ENCODE measurements at places on chromosomes 2 and 18.

- DNase-seq, result no peak
Measured at GRCh38 chr2:116917196-116917595, 897.3 kb upstream of the DDX18 start.

GRCh38 chr2:54642677-54643430 is 80.6 kb upstream of the EML6 start:
- DNase-seq, result no peak

GRCh38 chr2:164655750-164656149 is 34.5 kb upstream of the GRB14 start:
- no peak for DNase-seq

DNA sequence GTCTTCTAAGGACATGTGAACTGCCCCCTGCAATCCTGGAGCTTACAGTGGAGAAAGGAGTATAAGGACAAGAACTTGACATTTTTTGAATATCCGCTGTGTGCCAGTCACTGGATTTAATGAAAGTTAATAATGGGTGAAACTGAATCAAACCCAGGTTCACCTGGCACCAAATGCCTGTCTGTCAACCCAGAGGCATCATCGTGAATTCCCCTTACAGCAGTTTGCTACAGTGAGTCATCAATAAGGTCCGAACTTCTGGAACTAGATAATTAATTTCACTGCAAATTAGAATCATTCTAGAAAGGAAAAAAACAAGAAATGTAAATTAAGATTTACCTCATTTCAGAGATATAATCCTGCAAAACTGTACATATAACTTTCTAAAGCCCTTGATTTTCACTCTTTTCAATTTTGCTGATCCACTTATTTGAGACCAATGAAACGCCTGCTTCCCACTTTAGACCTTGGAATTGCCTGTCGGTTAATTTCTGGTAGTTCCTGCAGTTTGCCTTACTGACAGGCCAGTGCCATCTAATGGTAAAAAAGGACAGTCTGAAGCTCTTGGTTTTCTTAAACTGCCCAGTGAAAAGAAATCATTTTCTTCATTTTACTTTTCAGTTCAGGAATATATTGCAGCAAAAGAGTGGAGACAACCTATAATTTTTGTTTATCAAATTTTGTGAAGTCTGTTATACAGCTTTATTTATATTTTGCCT is 8.2 kb downstream of the DSG2 start:
- DNase-seq, result no peak

DNA sequence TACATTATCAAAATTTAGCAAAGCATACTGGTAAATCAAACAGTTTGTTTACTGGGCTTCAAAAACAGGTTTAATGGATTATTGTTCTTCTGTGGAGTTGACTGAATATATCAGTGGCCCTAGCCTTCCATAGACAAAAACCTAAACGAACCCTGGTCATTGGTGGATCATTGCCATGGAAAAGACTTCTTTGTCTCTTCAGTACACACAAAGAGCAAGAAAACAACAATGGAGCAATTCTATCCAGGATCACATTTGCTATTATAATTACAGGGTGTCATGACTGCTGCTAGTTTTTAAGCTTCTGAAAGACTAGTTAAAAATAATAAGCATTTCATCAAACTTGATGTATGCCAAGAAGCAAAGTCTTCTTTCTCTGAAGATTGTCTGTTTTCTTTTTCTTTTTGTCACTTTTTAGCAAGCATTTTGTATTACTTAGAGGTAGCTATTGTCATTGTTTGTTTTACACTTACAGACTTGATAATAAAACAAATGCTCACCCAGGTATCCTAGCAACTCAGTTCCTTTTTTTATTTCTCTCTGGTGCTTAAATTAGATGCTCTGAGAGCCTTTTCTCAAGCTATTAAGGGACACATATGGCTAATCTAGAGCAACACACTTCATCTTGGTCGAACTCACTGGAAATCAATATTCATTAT is 1228.7 kb upstream of the DDX18 start:
- no peak for DNase-seq

- DNase-seq, result no peak
Measured at GRCh38 chr2:197388866-197389587, 45.8 kb downstream of the SF3B1 start.

All from CD4-positive, alpha-beta T cell treated with Interleukin-6 at 100 ng/mL for 8 hours (primary cell).